Stimulated activated CD4-positive, alpha-beta T cell treated with anti-CD3 and anti-CD28 coated beads, Interleukin-1b, Interleukin-23, amount 100 ng/mL, for 4 hours (primary cell): ENCODE measurements at places on chromosomes 2 and 18.

- DNase-seq = peak; percentile 67
These were observed at the start of gene SLC40A1 for GRCh38 chr2:189580658-189581353. TSS of gene SLC40A1 (minus strand) at chr2:189580786. CDS start at chr2:189580460, 326 bp downstream.

DNA sequence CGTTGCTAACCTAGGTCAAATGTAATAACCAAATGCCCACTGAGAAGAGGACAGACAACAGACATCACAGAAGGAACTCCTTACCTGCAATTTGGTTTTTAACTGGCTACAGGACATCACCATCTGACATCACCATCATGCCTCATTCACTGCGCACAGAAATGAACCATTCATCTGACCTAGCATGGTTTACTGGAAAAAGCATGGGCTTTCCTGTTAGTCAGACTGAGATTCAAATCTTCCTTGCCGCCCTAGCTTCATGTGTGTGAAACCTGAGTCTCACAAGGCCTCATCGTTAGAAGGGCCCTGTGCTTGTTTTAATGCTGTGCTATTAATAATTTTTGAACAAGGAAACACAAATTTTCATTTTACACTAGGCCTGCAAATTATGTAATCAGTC lies 1.1 kb upstream of the HIBCH start:
- no peak for DNase-seq

GRCh38 chr2:38120264-38120592 lies 44.3 kb upstream of the CYP1B1 start:
- no peak for DNase-seq

DNA sequence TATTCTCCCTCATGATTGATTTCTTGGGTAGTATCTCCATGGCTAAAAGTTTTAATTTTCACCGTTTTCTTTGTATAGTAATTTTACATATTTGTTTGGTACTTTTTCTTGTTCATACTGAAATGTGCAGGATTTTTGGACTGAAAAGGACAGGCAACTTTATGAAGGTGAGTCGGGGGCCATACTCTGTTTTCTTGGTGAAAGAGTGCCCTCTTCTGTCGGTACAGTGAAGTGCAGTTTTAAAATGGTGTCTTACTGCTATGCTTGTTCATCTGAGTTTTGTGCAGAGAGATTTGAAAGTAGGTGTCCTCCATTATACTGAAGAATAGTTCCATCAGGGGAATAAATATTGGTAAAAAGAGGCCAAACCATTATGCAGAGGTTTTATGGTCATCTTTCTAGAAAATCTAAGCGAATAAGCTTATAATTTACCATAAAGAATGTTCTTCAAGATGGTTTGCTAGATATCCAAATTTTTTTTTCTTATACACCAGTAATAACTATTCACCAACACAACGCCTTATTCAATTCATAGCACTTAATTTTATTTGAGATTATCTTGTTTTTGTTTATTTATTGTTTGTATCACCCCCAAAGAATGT lies 8.7 kb upstream of the SERPINB13 start:
- DNase-seq = no peak

DNA sequence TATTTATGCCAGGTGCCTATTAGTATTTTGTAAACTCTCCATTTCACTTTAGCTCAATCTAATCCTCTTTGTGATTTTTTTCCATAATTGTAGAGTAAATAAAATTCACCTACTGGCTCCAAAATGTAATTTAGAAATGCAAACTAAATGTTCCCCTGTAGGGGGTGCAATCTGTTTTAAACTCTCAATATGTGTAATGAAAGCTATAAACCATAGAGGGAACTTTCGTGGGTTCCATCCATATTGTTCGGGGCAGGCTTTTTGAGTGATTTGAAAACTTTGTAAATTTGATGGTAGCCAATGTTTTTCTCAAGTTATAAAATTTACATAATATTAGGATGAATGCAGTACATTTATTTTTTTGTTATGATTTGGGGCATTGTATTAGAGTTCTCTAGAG lies 49.4 kb downstream of the TSPYL6 start:
- no peak for DNase-seq

DNA sequence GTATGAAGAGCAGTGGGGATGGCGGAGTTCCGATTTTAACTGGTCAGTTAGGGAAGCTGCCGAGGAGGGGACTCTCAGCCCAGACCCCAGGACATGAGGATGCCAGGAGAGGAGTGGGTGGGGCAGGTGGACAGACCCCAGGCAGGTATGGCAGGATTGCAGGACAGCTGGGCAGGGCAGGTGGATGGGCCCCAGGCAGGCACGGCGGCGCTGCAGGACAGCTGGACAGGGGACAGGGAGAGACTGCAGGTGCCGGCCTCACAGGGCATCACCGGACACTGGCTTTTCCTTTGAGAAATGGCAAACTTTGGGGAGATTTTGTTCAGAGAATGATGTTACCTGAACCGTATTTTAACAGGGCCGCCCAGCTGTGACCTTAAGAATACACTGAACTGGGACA lies 127.7 kb downstream of the SNTG2 start:
- no peak for DNase-seq

- no peak for DNase-seq
These were observed at the start of gene HOXD4 for GRCh38 chr2:176151442-176152287. TSS of gene HOXD4 (plus strand) at chr2:176151550. CDS start at chr2:176151634, 84 bp downstream.

DNA sequence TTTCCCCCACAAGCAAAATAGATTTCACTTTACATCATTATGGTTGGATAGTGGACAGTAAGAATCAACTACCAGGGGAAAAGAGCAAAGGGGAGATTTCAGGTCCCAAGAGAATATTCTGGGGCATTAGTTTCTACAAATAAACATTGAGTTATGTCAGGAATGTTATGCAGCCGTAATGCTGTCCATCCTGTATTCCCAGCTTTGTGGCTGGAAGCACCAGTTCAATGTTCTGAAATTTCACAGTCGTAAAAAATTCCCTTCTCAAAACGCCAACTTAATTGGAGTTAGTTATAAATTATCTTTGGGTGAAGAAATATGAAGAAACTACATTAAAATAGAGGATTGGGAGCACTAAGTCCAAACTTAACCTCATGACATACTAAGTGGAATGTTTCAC lies 141.5 kb upstream of the FIGN start:
- DNase-seq = no peak

- DNase-seq = no peak
These were observed 14.2 kb upstream of the SPATA3 start for GRCh38 chr2:230981704-230982103.

DNA sequence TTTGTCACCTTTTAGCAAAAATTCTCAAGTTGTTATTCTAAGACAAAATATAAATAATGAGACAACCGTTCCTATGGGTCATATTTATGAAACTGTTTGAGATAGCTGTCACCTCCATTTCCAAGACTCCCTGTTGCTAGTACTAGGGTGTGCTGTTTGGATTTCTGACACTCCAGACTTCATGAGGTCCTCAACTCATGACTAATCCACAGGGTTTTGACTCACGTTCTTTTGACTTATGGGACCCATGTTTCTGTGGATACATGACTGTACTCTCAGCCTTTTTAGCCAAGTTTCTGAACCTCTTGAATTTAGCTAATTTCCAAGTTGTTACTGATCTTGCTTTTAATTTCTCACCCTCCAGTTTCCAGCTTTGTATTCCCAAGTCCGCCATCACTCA lies 178.7 kb upstream of the FAM98A start:
- DNase-seq = no peak

GRCh38 chr2:118300832-118301231 lies 212.6 kb downstream of the INSIG2 start:
- no peak for DNase-seq

DNA sequence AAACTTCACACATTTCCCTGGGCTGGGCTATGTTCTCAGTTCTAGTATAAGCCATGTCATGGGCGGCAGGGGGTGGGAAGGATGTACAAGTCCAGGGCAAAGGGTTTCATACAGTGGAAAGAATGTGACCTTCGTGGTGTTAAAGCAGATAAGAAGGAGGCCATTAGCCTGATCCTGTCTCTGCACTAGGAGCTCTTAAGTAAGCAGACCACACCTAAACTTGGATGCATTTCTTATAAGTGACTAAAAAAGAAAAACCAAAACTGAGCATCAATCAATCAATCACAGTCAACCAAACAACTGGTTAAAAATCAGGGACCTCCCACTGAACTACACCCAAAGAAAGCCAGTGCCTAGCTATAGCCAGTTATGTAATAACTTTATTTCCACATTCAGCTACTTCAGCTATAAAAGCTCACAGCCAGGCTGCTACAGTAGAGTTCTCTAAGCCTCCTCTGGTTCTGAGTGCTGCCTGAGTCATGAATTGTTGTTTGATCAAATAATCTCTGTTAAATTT lies 46.8 kb upstream of the RIOK3 start:
- no peak for DNase-seq

- no peak for DNase-seq
These were observed 99.5 kb downstream of the DTNA start for GRCh38 chr18:34809451-34810072.

- DNase-seq = no peak
These were observed 435 bp downstream of the RNF181 start for GRCh38 chr2:85596026-85596333.

DNA sequence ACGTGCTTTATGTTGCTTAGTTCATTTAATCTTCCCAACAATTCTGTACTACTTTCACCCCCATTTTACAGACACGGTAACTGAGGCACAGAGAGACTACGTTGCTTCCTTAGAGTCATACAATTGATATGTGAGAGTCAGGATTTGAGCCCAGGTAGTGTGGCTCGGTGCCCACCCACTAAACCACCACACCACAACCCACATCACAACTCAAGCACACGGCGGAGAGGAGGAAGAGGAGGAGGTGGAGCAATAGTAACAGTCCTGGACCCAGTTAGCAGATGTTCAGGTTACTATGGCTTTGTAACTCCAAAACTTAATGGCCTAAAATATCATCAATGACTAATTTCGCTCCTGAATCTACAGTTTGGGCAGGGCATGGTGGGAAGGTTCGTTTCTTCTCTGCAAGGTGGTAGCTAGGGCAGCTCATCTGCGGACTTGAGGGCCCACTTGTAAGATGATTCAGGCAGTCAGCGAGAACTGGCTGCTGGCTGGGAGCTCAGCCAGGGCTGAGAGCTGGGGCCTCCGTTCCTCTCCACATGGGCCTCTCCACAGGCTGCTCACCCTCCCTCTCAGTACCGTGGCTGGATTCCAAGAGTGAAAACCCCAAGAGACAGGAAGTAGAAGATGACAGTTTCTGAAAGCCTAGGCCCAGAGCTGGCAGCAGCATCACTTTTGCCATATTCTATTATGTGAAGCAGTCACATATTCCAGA lies 167.1 kb downstream of the ZFP36L2 start:
- DNase-seq = peak; percentile 23

DNA sequence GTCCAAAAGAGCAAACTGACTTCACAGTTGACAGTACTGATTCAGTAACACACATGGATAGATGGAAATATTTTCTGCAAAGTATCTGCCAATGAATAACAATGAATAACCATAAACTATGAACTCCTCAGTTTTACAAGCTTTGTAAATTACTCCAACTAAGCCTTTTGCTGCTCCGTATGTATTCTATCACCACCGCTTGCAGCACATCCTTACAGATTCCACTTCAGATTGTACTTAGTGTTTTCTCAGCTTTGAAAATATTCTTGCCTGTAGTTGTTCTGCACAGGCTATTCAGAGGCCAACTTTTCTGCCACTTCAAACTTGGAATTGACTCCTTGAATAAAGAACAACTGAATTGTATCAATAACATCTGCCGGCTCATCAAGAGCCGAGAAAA lies 36.2 kb downstream of the TLK1 start:
- DNase-seq = no peak

GRCh38 chr2:202033317-202034248 lies at the start of gene FZD7:
TSS of gene FZD7 (plus strand) at chr2:202033855. CDS start at chr2:202034648, 793 bp downstream.
- DNase-seq = peak; percentile 74

GRCh38 chr2:171318463-171318934 lies 115.3 kb downstream of the METTL8 start:
- DNase-seq = no peak

DNA sequence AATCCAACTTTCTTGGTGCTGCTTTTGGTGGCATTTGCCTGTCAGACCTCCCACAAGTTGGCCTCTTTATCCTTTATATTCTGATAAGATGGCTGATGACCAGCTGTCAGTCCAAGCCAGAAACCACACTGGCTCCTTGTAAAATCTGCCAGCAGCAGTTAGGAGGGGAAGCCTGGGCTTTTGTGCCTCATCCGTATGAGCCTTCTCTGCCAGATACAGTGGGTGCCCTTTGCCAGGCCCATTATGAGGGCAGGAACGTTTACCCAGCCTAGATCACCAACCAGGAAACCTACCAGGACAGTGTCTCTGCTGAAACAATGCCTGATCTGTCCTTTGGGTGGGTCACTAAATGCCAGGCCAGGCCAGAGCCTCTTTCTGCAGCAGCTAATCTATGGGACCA lies 202.9 kb upstream of the SP5 start:
- DNase-seq = no peak

DNA sequence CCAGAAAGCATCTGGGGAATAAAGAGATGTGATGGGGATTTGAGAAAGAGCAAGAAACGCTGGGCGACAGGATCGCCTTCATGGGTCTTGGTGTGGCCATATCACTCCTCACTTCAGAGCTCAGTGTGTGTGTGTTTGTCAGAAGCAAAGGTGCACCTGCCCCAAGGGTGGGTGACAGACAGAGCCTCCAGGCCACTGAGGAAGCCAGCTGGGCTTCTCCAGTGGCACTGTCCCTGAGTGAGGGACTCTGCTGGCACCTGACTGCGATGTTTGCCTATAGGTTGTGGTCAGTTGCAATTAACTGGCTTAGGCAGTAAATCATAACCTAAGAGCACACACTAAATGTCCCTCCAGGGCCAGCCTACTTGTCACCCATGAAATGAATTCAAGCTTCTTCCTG lies 23.5 kb upstream of the GNAL start:
- no peak for DNase-seq

GRCh38 chr2:241952816-241953215 lies 83.3 kb downstream of the RTP5 start:
- DNase-seq = no peak

DNA sequence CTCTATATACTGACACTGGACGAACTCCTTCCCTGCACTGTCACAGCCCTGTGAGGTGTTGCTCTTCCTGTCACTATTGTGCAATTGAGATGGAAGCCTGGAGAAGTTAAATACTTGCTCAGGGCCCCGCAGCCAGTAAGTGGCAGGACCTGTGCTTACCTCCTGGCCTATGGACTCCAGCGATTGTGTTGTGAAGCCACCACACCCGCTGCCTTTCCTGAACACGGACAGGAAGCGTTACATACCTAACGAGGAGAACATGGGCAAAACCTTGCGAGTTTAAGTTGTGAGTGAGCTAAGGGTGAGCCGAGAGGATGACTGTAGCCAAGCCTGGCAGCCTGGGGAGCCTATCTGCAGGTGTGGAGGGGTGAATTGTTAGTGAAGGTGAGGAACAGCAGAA lies 26.1 kb downstream of the RAB31 start:
- DNase-seq = no peak

DNA sequence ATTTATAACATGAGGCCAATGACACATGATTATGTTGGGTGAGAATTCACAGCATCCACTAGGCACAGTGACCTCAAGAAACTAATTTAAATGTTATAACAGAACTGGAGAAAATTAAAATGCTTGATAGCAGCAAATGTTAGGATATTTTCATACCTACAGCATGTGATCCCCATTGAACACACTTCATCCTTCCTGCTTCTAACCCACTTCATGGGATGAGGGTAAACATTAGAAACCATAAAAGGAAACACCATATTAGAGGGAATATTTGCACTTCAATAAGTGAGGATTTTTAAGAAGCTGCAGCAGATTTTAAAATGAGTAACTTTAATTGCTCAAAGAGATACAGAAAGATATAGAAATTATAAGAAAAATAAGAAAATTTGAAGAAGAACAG lies 117.1 kb downstream of the FSHR start:
- DNase-seq = no peak

GRCh38 chr2:120315367-120316033 lies 30.4 kb upstream of the INHBB start:
- no peak for DNase-seq
